ENCODE measurements at places on chromosomes 12 and 14. TPM values are rescaled to one million over a fixed set of nuclear protein-coding genes. Genes with fewer than 3 reads are reported as not detected.

DNA sequence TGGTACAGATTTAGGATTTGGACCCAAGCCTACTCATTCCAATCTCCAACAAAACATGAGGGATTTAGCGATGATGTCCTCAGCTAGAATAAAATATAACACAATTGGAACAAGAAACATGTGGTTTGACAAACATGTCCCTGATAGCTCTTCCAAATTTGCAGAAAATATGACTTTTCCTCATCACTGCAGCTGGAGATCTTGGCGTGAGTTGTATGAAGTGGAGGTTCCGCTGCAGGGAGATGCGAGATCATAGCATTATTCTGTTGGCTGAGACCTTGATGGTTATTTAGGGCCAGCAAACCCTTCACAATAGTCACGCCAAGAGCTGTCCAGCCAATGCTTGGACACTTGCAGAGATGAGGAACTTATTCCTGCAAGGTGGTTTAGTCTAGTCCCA is 413.4 kb upstream of the TBX3 start:
- no peak for DNase-seq

DNA sequence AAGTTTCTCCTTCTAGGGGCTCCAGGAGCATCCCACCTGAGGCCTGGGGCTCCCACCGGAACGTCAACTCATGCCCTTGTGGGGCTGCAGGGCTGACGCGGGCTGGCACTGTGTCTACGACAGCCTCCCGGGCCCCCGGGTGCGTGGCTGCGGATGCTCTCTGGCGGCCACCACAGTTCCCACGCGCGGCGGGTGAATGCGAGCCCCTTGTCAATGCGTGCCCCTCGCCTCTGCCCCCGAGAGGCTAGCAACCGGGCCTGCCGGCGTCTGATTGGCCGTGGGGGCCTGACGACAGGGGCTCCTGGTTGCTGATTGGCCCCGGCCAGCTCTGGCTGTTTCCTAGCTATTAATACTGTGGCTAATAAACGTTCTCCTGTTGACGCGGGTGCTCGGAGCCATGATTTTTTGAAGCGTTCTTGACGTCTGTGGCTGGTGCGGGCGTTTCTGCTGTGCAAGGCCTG is 1.8 kb upstream of the MEG3 start:
- DNase-seq = peak; percentile 76

DNA sequence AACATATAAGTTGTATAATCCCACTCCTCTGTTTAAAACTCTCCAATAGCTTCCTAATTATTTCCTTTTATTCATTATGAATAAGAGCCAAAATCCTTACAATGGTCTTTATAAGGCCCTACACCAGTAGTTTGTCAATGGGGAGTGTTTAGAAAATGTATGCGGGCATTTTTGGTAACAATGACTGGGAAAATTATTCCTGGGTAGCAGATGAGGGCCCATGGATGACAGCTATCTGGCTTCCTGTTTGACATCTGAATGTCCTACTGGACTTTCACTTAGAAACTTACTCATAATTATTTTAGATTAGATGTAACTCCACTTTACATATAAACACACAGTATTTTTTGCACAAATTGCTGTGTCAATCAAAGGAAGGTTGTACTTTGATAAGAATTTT is 101.2 kb downstream of the PAPLN start:
- no peak for DNase-seq

DNA sequence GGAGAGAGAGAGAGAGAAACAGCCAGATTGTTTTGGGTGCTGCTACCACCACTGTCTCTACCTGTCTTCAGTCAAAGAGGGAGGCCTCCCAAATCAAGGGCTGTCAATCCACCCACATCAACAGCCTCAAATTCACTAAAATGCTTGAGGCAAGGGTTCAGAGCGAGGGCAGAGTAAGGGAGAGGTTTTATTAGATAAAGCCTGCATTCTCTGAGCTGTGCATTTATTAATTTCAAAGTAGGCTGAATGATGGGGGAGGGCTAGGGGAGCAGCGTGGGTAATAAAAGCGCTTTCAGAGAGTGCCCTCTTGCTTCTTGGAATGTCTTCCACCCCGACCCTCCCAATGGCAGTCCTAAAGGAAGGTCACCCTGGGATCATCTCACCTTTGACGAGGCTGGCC is 636.5 kb upstream of the TBX3 start:
- DNase-seq = no peak

DNA sequence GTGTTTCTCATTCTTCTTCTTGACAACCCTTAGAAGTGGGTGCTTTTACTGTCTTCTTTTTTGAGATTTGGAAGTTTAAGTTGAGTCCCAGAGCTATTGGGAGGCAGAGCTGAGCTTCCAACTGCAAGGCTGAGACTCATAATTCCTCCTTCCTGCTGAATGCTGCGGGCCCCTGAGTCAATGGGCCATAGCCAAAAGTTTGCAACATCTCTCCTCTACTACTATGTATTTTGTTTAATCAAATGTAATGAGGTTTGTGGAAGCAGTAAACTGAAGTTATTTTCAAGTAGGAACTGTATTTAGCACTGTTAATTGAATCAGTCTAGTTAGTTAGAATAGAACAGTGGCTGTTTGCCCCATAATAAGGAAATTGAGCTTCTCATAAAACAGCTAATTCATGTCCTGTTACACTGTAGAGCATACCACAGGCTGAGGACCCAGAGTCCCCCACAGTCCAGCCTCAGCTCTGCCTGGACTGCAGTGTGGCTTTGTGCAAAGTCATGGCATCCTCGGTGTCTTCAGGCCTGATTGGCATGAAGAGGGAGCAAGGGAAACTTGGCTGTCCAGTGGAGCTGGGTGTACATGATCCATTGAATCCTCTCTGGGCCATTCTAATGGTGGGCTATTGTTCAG is 631.7 kb downstream of the VRK1 start:
- no peak for DNase-seq

DNA sequence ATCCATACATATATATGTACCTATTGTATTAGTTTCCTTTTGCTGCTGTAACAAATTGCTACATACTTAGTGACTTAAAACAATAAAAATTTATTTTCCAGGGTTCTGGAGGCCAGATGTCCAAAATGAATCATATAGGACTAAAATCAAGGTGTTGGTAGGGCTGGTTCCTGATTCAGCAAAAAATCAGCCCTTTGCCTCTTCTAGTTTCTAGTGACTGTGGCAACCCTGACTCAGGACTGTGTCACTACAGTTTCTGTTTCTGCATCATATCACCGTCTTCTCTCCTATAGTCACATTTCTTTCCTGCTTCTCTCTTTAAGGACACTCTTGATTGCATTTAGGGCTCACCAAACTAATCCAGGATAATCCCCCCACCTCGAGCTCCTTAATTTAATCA is 386.3 kb upstream of the TBX3 start:
- no peak for DNase-seq

Gene APOF
- not detected for total RNA-seq

Gene ITGB7
- total RNA-seq = not detected

Gene HCAR1
- total RNA-seq = not detected

Gene ESPL1
- 0.59 TPM for total RNA-seq

Gene ART4
- 25.9 TPM for total RNA-seq

All from right atrium auricular region (tissue), 2 donors.